Karpas-422 (cell line): ENCODE measurements at places on chromosomes 6 and 20. TPM values are rescaled to one million over a fixed set of nuclear protein-coding genes. Genes with fewer than 3 reads are reported as not detected.
A peak's percentile ranks its signal among the peaks of the same experiment; 100 is the strongest.

Gene CYP24A1
- total RNA-seq: not detected in 2 replicates

Gene AGPAT1
- total RNA-seq: 54.8 and 74.5 TPM in 2 replicates

Gene BACH2
- total RNA-seq: 1.4 and 3.2 TPM in 2 replicates

Gene RCAN2
- total RNA-seq: 2.3 and 4.7 TPM in 2 replicates

DNA sequence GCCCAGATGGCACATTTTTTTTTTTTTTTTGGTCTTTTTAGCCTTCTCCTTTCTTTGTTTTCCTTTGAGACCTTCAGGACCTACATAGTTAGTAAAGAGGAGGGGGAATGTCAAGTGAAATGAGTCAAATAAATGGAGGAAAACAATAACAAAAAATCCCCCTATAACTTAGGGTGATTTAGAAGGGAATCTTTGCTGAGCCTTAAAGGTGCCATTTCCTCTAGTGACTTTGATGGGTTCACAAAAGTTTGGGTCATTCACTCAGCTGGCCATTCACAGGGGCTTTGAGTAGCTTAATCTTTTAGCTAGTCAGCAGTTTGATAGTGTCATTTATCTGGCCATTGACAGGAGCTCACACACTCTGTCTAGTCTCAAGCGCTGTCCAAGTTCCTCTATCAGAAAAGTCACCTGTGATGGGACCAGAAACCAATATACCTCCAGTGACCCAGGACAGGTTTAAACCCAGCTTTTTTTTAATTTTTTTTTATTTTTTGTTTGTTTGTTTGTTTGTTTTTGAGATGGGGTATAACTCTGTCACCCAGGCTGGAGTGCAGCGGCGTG is 275.1 kb upstream of the PRDM1 start:
- no peaks in the 10 kb centered on the region for H3K36me3 ChIP-seq
- DNase-seq: no peak

GRCh38 chr6:164859816-164860215 is 449.6 kb downstream of the C6orf118 start:
- H3K4me1 ChIP-seq: no peaks in the 10 kb centered on the region
- no peak overlapping the region for H3K4me3 ChIP-seq
- H3K27ac ChIP-seq: no peak overlapping the region
- no peak for DNase-seq
- no peaks in the 10 kb centered on the region for H3K36me3 ChIP-seq
- no peaks in the 10 kb centered on the region for H3K27me3 ChIP-seq

DNA sequence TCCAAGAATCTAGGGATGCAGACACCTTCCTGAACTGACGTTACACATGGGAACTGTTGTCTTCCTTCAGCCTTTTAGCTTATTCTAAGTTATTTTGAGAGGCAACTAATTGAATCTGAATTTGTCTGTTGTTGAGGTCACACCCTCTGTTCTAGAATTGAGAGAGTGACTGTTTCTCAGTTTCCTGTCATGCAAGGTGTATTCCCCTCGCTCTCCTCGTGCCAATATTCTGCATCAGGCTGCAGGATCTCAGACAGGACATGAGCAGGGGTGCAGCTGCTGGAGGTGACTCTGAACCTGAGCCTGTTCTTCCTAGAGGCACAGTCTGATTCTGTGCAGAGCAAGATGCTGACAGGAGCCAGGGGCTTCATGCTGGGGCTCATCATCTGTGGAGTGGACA is 52.5 kb downstream of the HLA-DPB1 start:
- H3K27ac ChIP-seq: no peak overlapping the region
- DNase-seq: no peak
- peaks cover 3% of the 10 kb centered on the region; the same call in 1 of the 2 replicates for H3K27me3 ChIP-seq
- peaks cover 27% of the 10 kb centered on the region for H3K4me1 ChIP-seq
- H3K4me3 ChIP-seq: no peak overlapping the region
- H3K36me3 ChIP-seq: no peaks in the 10 kb centered on the region

- peaks cover 28% of the 10 kb centered on the region for H3K4me1 ChIP-seq
- H3K4me3 ChIP-seq: no peak overlapping the region
- H3K27ac ChIP-seq: no peak overlapping the region
- H3K27me3 ChIP-seq: no peaks in the 10 kb centered on the region
- no peaks in the 10 kb centered on the region for H3K36me3 ChIP-seq
These were observed 15.3 kb downstream of the PRDM1 start for GRCh38 chr6:106101466-106101865.

- H3K36me3 ChIP-seq: no peaks in the 10 kb centered on the region
- H3K27me3 ChIP-seq: no peaks in the 10 kb centered on the region
- H3K4me1 ChIP-seq: no peaks in the 10 kb centered on the region
These were observed 17.0 kb upstream of the STX11 start for GRCh38 chr6:144133225-144133821.

DNA sequence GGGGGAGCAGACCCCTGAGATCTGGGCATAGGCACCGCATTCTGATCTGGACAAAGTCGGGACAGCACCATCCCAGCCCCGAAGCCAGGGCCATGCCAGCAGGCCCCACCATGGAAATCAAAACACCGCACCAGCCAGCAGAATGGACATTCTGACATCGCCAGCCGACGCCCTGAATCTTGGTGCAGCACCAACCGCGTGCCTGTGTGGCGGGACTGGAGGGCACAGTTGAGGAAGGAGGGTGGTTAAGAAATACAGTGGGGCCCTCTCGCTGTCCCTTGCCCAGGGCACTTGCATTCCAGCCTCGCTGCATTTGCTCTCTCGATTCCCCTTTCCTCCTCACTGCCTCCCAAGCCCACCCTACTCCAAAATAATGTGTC is 2.0 kb downstream of the NNAT start:
- no peak overlapping the region for H3K4me3 ChIP-seq
- peaks cover 46% of the 10 kb centered on the region for H3K4me1 ChIP-seq
- DNase-seq: no peak
- H3K27ac ChIP-seq: no peak overlapping the region
- H3K27me3 ChIP-seq: no peaks in the 10 kb centered on the region

- peaks cover 84% of the 10 kb centered on the region for H3K4me1 ChIP-seq
- DNase-seq: no peak
- H3K27me3 ChIP-seq: no peaks in the 10 kb centered on the region
- H3K36me3 ChIP-seq: 0 out of 2 replicates have a peak, but pooled peaks cover 3% of the 10 kb centered on the region
- H3K27ac ChIP-seq: peak overlapping the region; percentile 44
These were observed 14.9 kb downstream of the FYN start for GRCh38 chr6:111858347-111858746.
